ENCODE measurements at places on chromosomes 2 and 18. TPM values are rescaled to one million over a fixed set of nuclear protein-coding genes. Genes with fewer than 3 reads are reported as not detected.

DNA sequence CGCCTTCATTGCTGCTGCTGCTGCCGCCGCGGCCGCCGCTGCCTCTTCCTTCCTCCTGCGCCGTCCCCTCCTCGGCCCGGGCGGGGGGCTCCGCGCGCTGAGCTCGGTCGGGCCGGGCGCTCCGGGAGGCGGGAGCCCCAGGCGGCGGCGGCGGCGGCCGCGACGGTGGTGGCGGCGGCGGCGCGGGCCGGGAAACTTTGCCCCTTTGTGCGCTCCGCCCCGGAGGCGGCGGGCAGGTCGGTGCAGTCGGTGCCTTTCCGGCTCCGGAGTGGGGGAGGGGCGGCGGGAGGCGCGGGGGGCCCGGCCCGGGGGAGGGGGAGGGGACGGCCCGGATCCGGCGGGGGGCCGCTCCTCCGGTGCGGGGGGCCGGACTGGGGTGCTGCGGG, 205 bp downstream of the TET3 start:
- H3K27ac ChIP-seq, result peak overlapping the region; percentile 91
- no peaks in the 10 kb centered on the region for H3K27me3 ChIP-seq
- H3K36me3 ChIP-seq, result no peaks in the 10 kb centered on the region
- H3K4me3 ChIP-seq, result peak overlapping the region; percentile 77
- peaks cover 73% of the 10 kb centered on the region for H3K4me1 ChIP-seq

DNA sequence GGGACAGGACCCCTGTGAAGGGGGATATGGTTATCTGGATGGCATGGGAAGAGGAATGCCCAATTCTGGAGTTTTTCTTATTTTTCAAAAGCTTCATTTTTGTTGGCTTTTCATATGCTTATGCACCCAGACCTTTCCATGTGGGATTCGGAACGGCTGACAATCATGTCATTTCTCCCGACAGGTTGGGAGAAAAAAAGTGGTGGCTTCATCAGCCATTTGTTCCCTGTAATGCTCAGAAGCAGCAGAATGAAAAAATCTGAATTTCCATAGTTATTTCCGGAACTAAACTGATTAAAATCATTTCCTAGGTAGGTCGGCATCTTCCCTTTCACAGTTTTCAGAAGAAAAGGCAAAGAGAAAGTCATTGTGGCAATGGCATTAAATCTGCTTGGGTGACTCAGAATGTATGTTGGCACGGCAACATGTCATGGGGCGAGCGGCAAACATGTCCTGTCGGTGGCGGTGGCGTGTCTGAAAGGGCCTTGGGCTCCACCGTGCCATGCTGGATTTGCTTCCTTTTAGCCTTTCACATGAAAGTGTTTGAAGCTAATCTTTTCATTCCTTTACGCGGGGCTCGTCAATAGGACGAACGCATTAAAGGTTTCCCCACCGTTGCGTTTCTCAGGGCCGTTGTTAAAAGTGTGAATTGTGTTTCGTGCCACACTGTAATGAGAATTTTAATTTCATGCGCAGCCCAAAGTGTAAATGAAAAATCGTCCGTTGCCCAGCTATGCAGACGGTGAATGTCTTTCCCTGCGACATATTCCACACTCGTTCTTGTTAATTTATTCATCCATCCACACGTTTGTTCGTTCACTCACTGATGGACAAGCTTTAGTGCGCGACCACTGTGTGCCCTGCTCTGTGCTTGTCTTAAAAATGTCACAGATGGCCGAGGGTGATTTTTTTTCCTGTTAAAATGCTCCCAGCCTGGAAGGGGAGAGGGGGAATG, 18.5 kb downstream of the ACKR3 start:
- H3K4me3 ChIP-seq, result no peak overlapping the region
- H3K27me3 ChIP-seq, result no peaks in the 10 kb centered on the region
- no peak for DNase-seq
- H3K27ac ChIP-seq, result no peak overlapping the region

- DNase-seq, result no peak
- H3K27ac ChIP-seq, result no peak overlapping the region
- H3K36me3 ChIP-seq, result no peaks in the 10 kb centered on the region
- H3K4me1 ChIP-seq, result no peaks in the 10 kb centered on the region
- H3K27me3 ChIP-seq, result no peaks in the 10 kb centered on the region
- H3K4me3 ChIP-seq, result no peak overlapping the region
These were observed 82.3 kb downstream of the ARL4C start for GRCh38 chr2:234414596-234414995.

DNA sequence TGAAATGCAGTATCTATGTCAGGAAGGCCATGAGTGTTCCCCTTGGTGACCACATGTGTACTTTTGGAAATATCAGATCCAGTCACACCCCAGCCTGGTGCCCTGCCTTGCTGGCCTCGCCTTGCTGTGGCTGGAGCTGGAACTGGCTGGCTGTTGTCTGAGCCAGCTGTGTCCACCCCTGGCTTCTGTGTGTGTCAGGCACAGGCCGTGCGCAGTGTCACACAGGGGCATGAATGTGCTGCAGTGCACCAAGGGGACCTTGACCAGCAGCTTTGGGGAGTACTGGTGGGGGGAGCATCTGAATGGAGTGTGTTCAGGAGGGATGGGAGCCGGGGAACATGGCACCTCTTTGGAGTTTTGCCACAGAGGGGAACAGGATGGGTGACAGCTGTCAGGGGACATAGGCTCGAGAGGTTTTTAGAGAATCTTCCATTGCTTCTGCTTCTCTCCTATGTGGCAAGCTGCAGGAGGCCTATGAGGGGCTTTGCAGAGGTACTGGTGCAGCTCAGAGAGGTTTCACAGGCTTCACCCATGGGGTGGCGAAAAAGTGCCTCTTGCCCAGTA, 44.7 kb upstream of the FAHD2A start:
- H3K27ac ChIP-seq, result no peak overlapping the region
- no peak overlapping the region for H3K4me3 ChIP-seq
- peak; percentile 17 for DNase-seq
- no peaks in the 10 kb centered on the region for H3K27me3 ChIP-seq
- H3K36me3 ChIP-seq, result no peaks in the 10 kb centered on the region

DNA sequence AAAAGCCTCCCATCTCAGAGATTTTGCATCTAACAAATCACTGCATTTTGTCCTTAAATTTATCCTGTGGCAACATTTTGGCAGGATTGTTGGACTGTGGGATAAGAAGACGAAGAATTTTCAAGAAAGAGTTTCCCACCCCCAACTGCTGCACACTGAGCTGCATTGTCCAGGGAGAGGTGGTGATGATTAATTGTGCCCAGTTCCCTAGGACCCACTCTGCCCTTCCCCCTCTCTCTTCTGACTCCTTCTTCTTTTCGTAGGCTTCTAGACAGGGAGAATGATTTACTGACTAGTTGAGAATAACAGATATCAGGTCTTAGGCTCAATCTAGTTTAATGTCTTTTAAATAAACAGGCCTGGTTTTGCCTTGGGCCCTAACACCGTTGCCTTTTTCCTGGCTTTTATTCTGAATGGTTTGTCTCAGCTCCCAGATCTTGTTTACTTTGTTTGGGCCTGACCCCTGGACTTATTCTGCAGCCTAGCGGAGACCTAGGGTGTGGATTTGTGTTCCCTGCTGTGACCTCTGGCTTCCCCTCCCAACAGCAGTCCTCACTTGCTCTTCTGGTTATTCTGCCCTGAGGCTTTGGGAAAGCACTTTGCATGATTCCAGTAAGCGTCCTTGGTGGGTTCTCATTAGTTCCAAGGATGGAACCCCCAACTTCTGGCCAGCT, 233.3 kb downstream of the INSIG2 start:
- H3K4me3 ChIP-seq, result no peak overlapping the region
- H3K27ac ChIP-seq, result no peak overlapping the region
- no peaks in the 10 kb centered on the region for H3K36me3 ChIP-seq
- no peaks in the 10 kb centered on the region for H3K27me3 ChIP-seq

Gene FAM228A
- total RNA-seq, result 2.4 TPM

Gene CENPA
- total RNA-seq, result 0.86 TPM

Gene AQP4
- total RNA-seq, result 253 TPM
